Activated CD8-positive, alpha-beta memory T cell treated with anti-CD3 and anti-CD28 coated beads for 1 hour (primary cell): ENCODE measurements at places on chromosomes 7 and 10.

DNA sequence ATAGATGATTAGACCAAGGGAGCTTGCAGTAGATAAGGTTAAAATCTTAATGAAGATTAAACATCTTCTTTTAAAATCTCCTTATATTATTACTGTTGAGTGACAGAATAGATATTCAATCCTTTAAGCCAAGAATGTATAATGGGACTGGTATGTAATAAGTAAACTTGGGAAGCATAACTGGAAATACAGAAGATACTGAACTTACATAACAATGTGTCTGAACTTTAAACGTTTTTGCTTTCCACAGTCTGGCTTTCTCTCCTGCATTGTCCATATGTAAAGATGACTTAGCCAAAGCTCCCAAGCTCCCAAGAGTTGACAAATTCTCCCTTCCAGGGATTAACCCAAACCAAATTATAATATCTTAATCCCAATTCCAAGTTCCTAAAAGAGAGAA, 129.8 kb downstream of the KCND2 start:
- DNase-seq: no peak

- no peak for DNase-seq
Measured at GRCh38 chr10:60359066-60359465, 30.6 kb downstream of the ANK3 start.

- DNase-seq: no peak
Measured at GRCh38 chr10:18606051-18606695, 45.2 kb downstream of the NSUN6 start.

DNA sequence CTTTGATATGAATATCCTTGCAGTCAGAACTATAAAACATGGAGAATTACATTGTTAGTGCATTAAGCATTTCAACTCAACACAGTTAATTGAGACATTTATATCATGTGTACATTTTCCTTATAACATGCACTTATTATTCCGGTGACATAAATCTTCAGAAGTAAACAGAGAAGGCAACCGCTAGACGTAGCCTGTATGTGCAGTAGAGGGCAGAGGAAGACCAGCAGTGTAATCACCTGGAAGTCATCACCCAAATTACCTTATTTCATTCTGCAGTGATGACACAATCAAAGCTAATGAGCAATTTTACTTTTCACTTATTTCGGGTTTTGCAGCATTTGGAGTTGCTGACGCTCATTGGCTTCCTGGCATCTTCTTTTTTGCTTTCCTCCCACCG, 394.6 kb downstream of the SDK1 start:
- no peak for DNase-seq

- no peak for DNase-seq
Measured at GRCh38 chr10:132884041-132884440, 58.3 kb downstream of the CFAP46 start.

DNA sequence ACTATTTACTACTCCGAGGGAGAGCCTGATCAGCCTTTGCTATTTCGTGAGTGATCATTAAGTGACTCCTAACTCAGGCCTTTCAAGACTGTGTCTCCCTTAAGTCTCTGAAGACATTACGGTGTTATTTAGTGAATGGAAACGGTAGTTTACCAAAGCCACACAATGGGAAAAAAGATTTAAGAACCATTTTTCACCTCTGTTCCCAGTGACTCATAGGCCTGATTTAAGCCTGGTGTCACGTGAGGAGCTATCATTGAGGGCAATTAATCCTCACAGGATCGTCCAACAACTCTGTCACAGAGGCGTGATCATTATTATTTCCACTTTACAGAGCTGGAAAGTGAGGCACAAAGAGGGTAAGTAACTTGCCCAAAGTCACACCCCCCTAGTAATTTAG, 20.3 kb downstream of the C10orf90 start:
- DNase-seq: no peak

DNA sequence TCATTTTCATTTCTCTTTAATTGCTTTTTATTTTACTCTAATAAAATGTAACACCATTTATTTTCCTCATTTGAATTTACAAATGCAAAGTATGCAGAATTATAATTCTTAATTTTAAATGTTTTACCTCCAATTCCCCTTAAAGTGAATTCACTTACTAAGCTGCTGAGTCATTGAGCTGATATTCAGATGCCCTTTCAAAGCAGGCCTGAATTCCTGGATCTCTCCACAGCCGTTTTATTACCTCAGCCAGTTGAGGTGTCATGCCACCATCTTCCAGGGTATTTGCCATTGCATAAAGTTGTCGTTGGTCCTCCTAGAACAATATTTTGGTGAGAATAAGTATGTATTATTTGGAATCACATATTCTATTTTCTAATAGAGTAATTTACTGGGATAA, 33.2 kb downstream of the GNAT3 start:
- no peak for DNase-seq
